Stomach (tissue), 19 donors: ENCODE measurements at places on chromosomes 2 and 18. TPM values are rescaled to one million over a fixed set of nuclear protein-coding genes. Genes with fewer than 3 reads are reported as not detected.
A peak's percentile ranks its signal among the peaks of the same experiment; 100 is the strongest.

DNA sequence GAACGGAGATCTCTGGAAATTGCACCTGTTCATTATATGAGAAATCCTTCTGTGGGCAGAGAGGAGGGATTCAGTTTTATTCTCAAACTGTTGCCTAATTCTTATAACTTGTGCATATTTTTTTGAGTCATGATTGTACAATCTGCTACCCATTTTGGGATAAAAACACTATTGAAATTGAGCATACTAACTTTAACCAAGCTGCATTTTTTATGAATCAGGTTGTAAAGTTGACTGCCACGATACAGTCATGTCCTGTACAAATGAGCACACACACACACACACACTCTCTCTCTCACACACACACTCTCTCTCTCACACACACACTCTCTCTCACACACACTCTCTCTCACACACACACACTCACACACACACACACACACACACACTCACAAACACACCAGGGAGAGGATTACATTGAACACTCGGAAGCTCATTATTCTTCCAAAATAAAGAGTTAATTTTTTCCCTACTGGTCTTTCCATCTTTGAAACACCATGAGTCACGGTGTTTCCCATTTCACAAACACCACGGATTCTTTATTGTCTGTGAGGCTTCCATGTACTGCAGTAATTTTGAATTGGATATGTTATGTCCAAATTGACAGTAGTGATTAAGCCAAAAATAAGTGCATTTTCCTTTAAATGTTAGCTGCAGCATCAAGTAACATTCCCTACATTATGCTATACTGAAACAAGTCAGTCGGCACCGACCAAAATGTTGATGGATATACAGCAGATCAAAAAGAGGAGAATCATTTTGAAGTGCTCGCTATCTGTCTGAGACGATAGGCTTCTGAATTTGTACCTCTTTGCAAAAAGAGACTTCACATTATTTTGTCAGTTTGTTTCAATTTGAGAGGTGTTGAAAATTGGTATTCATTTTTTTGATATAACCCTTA is 216.9 kb downstream of the ARHGAP15 start:
- no peaks in the 10 kb centered on the region for H3K36me3 ChIP-seq
- H3K4me3 ChIP-seq, result no peak overlapping the region
- no peak for DNase-seq
- no peaks in the 10 kb centered on the region for H3K27me3 ChIP-seq

DNA sequence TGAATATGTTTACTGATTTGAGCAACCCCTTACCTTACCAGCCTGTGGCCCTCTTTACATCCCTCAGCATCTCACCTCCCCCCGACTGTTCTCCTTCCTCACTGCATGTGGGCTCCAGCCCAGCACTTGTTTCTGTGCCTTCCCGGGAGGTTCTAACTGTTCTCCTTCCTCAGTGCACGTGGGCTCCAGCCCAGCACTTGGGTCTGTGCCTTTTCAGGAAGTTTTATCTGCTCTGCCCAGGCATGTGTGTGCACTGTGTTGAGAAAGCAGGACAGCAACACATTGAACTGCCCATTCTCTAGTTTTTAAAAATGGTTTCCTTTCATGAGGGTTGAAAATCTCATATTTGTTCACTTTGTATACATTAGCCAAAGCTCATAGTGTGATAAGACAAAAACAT is 158.4 kb downstream of the ATP9B start:
- H3K4me1 ChIP-seq, result no peaks in the 10 kb centered on the region
- no peak overlapping the region for H3K4me3 ChIP-seq
- DNase-seq, result no peak
- no peaks in the 10 kb centered on the region for H3K27me3 ChIP-seq
- no peak overlapping the region for H3K27ac ChIP-seq

DNA sequence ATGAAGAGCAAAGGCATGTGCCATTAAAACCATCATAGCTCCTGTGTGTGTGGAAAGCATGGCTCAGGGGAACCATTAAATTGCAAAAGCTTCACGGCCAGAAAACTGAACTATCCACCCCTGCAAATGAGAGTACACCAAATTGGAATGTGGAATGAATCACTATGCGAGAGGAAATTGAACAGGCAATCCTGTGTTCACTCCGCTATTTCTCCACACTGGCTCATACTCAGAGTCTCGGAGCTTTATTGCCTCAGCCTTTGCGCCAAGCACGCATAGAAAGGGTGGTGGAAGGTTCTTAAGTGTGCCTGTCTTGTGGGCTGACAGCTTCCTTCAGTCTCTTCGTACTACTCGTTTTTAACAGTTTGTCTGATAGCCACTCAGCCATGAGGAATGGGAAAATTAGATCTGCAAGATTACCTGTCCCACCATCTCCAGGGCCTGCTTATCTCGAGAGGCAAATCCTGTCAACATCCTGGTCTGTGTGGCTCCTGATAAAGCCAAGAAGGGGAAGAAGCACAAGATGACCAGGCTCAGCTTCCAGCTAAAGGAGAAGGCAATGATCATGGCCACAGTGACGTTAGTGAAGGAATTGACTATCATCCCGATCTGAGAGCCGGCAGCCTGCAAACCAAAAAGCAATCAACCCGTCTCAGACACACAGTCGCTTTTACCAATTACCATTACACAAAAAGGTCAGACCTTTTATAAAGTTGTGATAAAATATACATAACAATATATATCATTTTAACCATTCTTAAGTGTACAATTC is 34.9 kb downstream of the G6PC2 start:
- no peaks in the 10 kb centered on the region for H3K27me3 ChIP-seq
- H3K27ac ChIP-seq, result no peak overlapping the region
- no peak overlapping the region for H3K4me3 ChIP-seq
- DNase-seq, result no peak

DNA sequence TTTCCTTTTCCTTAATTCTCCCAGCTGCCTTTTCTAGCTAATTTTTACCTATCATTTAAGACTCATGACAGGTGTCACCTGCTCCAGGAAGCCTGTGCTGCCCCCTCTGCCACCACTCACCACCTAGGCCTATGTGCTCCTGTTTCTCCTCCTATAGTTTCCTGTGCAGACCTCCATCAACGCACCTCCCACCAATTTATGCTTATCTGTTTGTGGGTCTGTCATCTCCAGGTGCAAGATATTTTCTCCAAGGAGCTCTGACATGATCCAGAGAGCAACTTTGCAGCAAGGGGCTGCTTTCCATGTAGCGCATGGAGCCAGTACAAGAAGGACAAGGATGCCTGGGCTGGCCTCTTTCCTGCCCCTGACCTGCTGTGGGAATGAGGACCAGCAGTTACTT is 42.7 kb downstream of the SLC4A5 start:
- H3K4me3 ChIP-seq, result no peak overlapping the region
- H3K36me3 ChIP-seq, result peaks cover 4% of the 10 kb centered on the region
- no peaks in the 10 kb centered on the region for H3K27me3 ChIP-seq
- no peaks in the 10 kb centered on the region for H3K4me1 ChIP-seq

GRCh38 chr18:25166113-25166512 is 185.9 kb downstream of the ZNF521 start:
- H3K27ac ChIP-seq, result no peak overlapping the region
- H3K4me1 ChIP-seq, result peaks cover 11% of the 10 kb centered on the region
- H3K27me3 ChIP-seq, result no peaks in the 10 kb centered on the region
- no peak for DNase-seq

DNA sequence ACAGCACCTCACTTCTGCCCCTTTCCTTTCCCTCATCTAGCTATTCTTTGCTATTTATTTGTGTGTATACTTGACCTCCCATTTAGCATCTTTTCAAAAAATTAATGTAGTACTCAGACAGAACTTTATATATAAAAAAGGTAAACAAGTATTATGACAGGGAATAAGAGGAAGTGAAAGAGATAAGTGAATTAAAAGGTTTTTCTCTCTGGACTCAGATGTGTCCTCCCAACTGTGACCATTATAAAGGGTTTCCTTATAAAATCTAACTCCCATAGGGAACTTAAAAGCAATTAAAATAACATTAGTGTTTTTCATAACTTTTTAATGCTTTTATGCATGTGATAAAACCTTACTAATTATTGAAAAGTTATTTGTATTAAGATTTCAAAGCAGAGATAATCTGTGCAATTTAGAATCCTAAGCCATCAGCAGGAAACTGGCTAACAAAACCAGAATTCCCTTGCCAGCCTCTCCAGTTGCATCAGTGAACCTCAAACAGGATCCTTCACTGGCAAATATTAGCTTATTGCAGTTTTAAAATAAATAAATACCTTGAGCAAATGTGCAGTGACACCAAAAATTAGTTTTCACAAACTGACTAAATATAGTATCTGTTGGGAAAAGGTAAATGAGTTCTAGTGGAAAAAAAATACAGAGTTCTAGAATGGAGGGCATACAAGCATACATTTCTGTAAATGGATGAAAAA is 930.7 kb downstream of the BCL11A start:
- H3K27me3 ChIP-seq, result no peaks in the 10 kb centered on the region
- H3K4me1 ChIP-seq, result no peaks in the 10 kb centered on the region
- H3K36me3 ChIP-seq, result no peaks in the 10 kb centered on the region
- no peak for DNase-seq
- no peak overlapping the region for H3K27ac ChIP-seq

DNA sequence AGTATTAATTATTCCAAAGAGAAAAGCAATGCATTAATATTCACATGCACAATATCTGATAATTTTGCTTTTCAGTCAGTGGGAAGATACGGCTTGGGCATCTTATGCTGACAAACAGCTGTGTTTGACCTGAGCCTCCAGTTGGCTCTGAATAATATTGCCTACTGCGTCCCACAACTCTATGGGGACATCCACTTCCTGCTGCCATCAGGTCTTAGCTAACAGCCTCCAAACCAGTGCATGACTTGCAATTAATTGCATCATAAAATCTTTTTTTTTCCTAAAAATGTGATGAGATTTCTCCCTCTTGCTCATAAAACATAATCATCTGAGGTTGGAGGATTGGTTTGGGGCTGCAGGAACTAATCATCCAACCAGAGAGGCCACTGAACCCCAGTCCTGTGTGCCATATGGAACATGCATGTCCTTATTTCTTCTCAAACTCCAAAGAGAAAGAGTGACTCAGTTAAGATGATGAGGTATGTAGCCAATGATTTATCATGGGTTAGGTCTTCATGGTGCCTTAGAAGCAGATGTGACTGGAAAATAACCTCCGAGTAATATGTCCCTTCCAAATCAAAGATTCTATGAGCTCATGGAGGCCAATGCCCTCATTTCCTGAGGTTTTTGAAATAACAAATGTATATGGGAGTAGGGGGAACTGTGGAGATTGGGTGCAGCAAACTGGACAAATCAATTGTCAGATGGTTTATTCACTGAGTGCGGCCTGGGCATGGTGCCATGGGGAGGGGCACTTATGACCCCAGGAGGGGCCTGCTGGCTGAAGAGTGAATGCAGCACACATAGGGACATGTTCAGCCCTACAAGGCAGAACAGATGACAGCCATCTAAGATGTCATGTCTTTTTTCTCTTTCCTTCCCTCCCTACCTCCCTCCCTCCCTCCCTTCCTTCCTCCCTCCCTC is 39.4 kb downstream of the EDAR start:
- H3K4me3 ChIP-seq, result no peak overlapping the region
- H3K36me3 ChIP-seq, result no peaks in the 10 kb centered on the region
- no peaks in the 10 kb centered on the region for H3K27me3 ChIP-seq
- no peaks in the 10 kb centered on the region for H3K4me1 ChIP-seq
- peak; percentile 53 for DNase-seq
- no peak overlapping the region for H3K27ac ChIP-seq

DNA sequence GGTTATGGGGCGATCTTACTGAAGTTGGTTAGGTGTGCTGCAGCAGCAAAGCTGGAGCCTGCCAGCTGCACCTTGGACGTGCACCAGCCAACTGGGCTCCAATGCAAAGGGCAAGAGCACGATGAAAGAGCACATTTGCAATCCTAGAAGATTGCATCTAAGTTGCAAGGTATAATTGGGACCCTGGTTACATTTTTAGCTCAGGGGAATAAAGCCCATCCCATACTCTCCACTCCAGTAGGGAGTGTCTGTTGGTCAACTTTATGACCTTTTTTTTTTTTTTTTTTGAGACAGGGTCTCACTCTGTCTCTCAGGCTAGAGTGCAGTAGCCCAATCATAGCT is 22.2 kb upstream of the GPR55 start:
- no peaks in the 10 kb centered on the region for H3K4me1 ChIP-seq
- no peak for DNase-seq
- H3K4me3 ChIP-seq, result no peak overlapping the region
- H3K27ac ChIP-seq, result no peak overlapping the region
- no peaks in the 10 kb centered on the region for H3K27me3 ChIP-seq

- H3K27me3 ChIP-seq, result peaks cover 16% of the 10 kb centered on the region
- H3K36me3 ChIP-seq, result no peaks in the 10 kb centered on the region
- H3K4me3 ChIP-seq, result no peak overlapping the region
- H3K27ac ChIP-seq, result no peak overlapping the region
Measured at GRCh38 chr2:1756456-1756855, 12.1 kb upstream of the PXDN start.

DPP10 gene
- 0.18 TPM for polyA plus RNA-seq

SULT1C2 gene
- 13.8 TPM for polyA plus RNA-seq

UPP2 gene
- polyA plus RNA-seq, result not detected

STPG4 gene
- not detected for polyA plus RNA-seq

RAB31 gene
- 25.8 TPM for polyA plus RNA-seq
